ENCODE measurements at places on chromosomes 5 and 9. TPM values are rescaled to one million over a fixed set of nuclear protein-coding genes. Genes with fewer than 3 reads are reported as not detected.

The CCDC183 gene
- total RNA-seq: 0.29 TPM

The PTCD2 gene
- 6.6 TPM for total RNA-seq

The ADCY2 gene
- total RNA-seq: 15.1 TPM

The PDLIM4 gene
- 82.5 TPM for total RNA-seq

The LURAP1L gene
- total RNA-seq: 13.9 TPM

The LRRC70 gene
- 6.8 TPM for total RNA-seq

DNA sequence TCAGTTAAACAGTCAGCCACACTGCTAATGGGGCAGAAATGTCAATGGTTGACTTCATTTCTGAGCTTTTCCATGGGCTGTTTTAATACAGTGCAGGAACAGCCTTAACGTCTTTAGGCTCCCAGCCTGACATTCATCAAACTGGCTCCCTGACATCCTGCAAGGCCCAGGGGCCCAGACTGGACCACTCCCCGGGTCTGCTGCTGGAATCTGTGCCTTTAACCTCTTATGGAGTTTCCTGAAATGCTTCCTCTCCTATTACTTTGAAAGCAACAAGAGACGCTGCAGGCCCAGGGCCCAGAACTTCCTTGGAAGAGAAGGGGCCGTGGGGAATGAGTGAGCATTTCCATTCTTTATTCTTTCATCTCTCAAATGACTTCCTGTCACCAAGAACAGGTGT is 216.8 kb upstream of the PANK3 start:
- DNase-seq: no peak

- DNase-seq: no peak
These were observed 377.1 kb downstream of the EFNA5 start for GRCh38 chr5:107293541-107294210.

DNA sequence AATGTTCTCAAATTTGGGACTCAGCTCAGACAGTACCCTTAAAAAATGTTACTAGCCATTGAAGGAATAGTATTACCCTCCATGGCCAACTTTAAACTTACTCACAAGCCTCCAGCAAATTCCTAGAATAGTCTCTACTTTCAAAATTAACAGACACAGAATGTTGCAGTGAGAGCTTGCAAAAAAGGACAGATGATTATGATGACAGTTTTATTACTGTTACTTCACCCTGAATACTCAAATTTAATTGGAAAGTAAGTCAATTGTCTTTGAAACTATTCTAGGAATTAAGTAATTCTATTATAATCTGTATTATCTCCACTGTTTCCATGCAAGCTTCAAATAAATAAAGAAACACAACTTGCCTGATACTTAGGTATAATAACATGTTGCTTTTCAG is 288.3 kb downstream of the SLF1 start:
- no peak for DNase-seq

- peak; percentile 94 for DNase-seq
These were observed at the start of gene P4HA2 for GRCh38 chr5:132227485-132228240. Gene P4HA2, minus strand, starts transcription at chr5:132227853. Its CDS starts 9,227 bp downstream, at chr5:132218626.

GRCh38 chr9:91028166-91028827 is 226.7 kb downstream of the SYK start:
- no peak for DNase-seq

DNA sequence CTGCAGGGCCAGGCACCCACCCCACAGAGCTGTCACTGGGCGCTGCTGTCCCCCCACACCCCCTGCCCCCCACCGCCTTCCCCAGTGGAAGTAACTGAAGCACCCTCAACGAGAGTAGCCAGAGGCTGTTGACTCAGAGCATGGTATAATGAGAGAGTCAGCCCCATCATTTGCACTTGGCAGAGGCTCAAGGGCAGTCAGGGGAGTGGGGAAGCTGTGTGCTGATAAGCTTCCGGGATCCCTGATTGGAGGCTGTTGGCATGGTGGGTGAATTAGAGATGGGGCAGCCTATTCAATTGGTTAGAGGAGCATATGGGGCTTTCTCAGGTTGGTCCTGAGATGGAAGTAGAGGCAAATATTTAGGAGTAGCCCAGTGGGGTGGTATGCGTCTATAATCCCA is 77.1 kb upstream of the GOLM1 start:
- DNase-seq: no peak

DNA sequence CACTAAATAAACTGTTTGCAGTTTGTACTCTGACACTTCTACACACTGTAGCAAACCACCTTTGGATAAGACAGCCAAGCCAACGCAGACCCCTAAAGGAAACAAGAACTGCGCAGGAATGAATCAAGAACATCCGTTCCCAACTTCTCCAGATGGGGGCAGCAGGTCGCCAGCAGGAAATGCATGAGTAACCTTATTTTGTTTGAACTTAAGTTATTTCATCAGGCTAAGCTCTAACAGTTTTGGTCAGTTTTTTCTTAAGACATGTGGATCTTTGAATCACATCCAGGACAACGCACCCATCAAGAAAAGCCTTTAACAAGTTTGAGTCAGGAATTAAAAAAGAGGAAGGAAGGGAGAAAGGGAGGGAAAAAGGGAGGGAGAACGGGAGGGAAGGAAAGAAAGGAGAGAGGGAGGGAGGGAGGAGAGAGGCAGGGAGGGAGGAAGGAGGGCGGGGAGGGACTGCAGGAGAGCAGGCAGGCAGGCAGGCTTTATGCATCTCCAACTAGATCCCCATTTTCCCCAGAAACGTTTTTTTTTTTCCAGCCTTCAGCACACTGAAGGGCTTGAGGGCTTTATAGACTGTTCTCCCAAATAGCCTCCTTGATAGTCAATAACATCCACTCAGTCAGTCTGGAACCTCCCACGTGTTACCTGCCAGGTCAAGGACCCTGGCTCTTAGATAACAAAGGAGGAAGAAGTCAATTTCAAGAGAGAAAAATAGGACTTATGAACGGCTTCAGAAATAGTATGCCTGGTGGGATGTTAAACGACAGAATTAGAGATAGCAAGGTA is 22.2 kb downstream of the BHMT start:
- DNase-seq: no peak

DNA sequence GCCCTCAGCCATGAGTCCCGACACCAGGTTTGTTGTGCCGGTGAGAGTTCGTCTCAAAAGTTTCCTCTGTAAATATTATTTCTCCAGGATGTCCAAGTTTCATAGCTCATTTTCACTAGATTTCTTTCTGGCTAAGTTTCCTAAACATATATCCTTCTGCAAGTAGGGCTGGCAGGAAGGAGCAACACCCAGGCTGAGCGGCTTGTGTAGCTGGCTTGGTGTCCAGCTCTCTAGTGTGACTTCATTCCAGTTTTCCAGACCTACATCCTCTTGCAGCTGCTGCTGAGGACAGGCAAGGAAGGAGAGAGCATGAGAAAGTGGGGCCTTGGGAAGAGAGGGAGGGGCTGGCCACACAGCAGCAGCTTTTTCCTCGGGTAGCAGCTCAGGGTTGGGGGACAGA is 80.3 kb downstream of the FGF1 start:
- DNase-seq: no peak

DNA sequence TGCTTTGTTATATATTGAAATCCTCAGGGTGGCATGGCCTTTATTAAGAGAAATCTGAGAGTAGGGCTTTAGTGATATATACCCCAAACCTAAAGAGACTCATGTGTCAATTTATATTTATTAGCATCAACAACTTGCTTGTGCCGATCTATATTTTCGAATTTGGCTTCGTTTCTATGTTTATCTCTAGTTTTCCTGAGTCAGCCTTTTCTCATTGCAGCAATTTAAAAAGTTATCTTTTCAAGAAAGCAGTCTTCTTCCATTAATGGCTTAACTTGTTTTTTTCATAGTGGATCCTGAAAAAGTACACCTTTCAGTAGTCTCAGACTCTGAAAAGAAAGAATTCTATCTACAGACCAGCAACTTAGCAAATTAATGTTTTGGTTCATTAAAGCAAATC is 99.9 kb upstream of the KCNN2 start:
- DNase-seq: no peak

Data from posterior vena cava (tissue), 2 donors.